Activated naive CD4-positive, alpha-beta T cell treated with anti-CD3 and anti-CD28 coated beads, Interleukin-2, amount 50 U/mL, for 16 hours (primary cell): ENCODE measurements at places on chromosomes 12 and 14.

DNA sequence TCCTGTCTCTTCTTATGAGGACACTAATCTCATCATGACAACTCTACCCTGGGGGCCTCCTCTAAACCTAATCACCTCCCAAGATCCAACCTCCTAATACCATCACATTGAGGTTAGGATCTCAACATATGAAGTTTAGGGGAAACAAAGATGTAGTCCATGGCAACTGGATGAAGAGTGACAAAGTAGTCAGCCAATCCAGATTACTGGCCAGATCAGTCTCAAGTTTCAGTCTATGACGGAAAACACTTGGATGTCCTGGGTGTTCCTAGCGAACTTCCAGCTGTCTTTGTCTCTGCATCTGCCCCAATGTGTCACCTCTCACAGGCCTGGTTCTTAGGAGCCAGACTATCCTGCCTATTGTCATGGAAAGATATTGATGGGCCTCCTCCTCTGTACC is 630.8 kb downstream of the AACS start:
- no peak for DNase-seq

DNA sequence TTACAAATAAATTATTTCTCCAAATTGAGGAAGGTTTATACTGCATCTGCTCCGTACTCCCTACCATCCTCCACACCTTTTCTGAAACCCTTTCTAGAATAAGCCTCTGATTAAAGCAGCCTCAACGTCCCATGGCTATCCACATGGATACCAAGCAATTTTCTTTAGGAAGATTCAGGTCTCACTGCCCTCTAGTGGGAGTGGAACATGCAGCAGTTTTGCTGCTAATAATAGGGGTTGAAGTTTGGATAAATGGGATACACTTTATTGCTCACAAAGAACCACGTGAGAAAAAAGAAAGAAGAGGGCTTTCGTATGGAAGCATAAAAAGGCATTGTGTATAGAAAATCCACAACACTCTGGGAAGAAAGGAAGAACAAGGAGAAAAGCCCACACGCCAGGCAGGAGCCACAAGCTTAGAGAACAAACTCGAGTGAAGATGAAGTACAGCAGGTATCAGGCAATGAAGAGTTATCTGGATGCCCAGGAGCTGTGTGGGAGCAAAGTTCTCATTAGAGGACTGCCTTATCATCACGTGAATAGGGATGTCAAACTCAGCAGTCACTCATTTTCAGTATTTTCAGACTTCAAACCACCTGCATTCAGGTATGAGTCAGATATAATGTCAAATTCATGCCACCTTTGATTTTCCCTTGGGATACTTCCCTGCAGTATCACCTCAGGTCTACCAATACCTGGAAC is 45.8 kb downstream of the CCER1 start:
- DNase-seq: no peak

DNA sequence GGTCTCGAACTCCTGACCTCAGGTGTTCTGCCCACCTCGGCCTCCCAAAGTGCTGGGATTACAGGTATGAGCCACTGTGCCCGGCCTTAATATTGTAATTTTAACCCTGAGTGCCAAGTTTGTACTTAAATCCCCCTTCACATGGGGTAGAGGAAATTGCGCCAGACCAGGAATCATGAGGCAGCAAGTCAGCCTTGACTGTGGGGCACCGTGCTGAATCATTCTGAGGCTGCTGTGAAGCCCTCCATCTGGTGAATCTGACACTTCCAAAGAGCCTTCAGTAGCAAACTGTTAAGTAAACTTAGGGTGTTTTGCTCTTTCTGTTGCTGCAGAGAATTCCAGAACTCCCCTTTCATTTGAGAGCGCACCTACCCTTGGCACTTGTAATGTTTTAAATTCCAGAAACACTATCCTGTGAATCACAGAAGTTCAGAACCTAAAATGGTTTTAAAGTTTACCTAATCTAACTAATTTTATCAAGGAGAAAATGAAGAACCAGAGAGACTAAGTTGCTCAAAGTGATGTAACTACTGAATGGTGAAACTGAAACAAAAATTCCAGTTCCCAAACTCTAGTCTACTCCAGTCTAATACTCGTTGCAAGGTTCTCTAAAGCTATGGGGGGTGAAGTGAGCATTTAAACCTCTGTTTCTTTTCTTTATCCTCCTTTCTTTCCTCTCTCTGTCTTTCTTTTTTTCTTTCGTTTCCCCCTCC is 7.5 kb downstream of the HEBP1 start:
- no peak for DNase-seq

DNA sequence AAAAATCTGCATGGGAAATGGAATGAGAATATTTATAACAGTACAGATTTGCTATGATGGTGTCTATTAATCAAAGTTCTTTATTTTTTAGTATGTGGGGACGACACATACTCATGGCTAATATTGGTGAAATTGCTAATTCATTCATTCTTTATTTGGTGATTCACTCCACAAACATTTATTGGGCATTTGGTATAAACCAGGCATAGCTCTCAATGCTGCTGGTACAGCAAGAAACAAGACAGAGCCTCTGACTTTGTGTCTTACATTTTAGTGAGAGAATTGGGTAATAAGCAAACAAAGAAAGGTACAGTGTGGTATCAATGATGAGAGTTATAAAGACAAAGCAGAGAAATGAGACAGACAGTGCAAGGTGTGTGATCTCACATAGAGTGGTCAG is 129.5 kb downstream of the RGS6 start:
- no peak for DNase-seq

DNA sequence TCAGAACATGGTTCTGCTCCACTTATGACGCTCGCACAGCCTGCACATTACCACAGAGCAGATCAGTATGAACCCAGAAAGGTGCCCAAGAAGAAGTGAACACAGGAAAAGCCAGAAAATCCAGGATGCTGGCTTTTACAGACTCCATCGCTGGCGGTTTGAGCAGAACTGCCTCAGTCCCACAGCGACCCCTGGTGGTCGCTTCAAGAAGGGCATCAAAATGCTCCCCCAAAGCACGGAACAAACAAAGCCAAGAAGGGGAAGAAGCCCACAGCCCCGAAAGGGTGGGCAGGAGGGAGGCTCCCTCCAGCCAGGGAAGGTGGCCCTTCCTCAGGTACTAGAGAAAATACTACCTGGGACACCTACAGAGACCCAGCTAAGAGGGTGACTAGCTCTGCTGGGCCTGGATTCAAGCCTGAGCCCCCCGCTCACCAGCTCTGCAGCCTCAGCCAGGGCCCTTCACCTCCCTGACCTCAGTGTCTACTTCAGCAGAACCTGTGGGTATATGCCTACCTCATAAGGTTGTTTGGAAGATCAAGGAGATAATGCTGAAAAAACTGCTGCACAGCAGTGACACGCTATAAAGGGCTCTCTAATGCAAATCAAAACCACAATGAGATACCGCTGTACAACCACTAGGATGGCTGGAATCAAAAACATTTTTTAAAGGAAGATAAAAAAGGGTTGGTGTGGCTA is 98.1 kb downstream of the NCOR2 start:
- no peak for DNase-seq

DNA sequence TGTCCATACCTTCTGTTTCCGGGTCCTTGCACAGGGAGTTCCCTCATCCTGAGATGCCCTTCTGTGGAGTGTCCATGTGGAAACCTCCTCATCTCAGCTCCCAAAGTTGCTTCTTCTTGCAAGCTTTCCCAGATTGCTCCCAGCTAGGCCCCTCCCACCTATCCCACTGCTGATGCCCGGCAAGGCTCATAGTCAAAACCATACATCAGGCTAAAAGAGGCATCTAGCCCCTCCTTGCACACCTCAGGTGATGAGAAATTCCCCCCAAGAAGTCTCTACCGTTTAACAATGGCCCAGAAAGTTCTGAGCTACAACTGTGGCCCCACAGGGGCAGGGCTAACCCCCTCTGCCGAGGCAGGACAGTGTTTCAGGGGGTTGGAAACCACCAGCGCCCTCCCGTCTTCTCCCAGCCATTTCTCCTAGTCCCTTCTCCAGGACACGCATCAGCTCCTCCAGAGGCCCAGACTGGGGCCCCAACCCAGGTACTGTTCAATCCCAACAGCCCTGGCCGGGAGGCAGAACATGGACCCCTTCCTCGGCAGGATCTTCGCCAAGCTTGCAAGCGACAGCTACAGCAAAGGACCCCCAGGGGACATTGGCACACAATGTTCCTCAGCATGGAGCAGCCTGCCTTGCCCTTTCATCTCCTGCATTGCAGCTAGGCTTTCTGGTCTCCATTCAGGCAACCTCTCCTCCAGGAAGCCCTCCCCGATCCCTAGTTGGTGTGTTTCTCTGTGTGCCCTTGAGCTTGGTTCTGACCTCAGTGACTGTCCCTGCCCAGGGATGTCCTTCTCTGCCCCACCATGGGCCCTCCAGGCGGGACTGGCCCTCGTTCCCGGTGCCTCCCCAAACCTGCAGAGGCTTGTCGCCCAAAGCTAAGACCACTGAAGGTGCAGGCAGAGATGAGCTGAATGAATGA is 4.5 kb upstream of the BEGAIN start:
- no peak for DNase-seq

- no peak for DNase-seq
Observed at GRCh38 chr12:94982456-94982855, 21.0 kb downstream of the NDUFA12 start.

DNA sequence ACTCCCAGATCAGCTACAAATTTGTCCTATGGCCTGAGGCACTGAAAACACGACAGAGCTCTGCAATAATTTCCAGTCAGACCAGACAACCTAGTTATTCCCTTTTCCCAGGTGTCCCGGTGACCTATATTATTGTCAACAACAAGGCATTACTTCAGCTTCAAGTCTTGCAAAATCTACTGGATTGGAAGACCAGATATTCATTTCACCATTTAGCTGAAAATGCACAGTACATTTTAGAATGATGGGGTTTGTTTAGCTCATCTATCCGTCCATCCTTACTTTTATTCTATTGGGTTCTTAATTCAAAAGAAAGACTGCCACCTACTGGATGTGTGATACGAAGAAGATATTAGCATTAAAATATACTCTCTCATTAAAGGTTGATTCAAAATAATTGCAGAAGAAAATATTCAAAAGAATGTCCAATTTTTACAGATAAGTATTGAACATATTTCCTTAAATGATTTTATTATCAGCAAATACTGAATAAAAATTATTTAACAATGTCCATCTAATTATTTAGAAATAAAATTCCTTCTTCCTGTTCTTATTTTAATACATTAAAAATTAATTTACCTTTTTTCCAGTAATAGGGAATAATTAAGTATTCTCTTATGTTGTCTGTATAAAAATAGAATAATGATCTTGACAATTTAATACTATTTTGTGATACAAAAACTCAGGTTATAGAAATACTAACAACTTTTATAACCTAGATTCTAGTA is 244.9 kb upstream of the LRIG3 start:
- DNase-seq: no peak

DNA sequence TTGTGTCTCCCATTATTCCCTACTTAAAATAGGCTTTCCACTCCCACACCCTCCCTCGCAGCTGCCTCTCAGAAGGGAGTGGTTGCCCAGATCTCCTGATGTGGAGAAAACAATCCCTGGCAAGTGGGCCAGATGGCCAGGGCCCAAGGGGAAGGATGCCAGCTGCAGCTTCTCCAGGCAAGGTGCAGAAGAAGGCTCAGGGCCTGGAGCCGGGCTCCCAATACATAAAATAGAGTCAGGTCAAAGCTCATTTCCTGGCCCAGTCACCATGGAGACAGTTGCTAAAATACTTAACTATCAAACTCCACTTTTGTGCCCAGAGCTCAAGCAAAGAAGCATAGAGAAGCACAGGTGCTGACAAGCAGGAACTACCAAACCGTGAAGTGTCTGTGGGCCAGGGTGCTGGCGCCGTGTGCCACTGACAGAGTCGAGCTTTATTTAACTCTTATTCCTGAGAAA is 45.7 kb upstream of the ITPR2 start:
- no peak for DNase-seq

DNA sequence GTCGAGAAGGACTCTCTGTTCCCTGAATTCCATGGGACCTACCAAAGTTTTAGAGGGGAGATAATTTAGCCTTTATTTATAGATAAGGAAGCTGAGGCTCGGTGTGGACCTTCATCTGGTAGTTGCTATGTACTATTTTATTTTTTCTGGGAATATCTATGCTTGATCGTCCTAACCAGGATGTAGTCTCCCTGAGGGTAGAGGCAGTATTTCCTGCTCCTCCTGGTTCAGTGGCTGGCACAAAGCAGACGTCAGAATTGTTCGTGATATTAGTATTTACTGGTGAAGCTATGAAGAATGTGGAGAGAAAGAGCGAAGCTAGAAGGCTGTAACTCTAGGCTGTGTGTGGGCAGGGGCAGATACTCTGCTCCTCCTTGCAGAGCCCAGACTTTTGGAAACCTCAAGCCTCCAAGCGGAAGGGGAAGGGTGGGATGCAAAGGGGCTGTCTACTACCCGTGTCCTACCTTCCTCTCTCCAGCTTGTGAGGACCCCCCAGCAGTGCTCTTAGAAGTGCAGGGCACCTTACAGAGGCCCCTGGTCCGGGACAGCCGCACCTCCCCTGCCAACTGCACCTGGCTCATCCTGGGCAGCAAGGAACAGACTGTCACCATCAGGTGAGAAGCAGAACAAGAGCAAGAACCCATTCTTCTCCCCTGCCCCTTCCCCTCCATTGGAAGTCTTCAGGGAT is 1.4 kb downstream of the LRP10 start:
- no peak for DNase-seq

- no peak for DNase-seq
Observed at GRCh38 chr14:57417228-57417627, 26.8 kb downstream of the NAA30 start.

DNA sequence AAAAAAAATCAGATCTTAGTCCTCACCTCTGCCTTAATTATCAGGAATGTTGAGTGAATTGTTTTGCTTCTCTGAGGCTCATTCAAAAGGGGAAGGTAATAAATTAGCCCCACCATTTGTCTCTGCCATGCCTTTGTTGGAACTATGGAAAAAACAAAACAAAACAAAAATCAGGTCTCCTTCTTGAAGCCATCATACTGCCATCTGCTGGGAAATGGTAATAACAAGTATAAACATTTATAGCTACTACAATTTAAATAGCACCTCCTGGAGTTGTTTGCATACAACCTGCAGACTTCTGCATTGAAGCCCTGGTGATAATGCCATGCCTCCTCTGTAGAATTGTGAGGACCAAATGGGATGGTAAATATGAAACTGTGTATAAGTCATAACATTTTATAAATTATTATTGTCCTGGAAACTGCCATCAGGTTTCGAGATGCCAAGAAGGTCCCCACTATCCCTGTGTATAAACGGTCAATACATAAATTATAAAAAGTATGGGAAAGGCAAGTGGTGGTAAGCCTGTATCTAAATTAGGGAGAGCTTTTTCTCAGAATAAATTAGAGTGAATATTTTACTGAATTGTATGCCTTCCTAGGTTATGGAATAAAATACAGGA is 87.2 kb upstream of the FGD4 start:
- no peak for DNase-seq
